ENCODE measurements at places on chromosomes 7 and 10.

- no peak for DNase-seq
Measured at GRCh38 chr7:133625046-133625445, 372.2 kb downstream of the EXOC4 start.

DNA sequence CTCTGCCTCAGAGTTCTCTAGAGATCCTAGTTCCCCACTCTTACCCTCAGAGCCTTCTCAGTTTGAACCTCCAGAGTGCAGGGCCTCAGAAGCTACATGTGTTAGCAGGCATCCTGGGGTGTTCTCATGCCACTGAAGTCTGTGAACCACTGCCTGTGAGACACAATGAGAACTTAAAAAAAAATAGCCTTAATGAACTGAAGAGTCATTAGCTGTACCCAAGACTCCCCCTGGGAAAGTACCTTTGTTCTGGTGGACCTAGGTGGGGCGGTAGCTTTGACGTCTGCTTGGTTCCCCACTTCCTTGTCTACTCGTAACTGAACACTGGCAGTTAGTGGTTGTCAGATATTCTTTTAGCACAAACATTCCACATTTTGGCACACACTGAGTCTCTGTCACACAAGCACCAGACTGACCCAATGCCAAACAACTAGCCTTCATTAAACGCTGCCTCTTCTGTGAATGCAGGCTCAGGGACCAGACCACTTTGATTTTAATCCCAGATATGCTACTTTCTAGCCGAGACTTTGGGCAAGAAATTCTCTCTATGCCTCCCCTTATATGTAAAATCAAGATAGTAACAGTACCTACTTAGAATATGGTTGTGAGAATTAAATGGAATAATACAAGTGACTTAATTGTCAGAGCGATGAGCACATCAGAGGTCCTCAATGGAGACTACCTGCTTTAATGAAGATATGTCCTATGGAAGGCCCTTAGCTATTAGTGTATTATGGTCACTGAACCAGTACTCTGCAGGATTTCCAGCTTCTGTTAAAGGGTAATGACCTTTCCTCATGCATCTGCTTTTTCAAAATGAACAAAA lies 75.3 kb upstream of the CC2D2B start:
- DNase-seq = no peak

- no peak for DNase-seq
Measured at GRCh38 chr7:78232806-78233205, 434.2 kb downstream of the PHTF2 start.

GRCh38 chr10:127855591-127855881 lies 37.2 kb downstream of the CLRN3 start:
- DNase-seq = no peak

DNA sequence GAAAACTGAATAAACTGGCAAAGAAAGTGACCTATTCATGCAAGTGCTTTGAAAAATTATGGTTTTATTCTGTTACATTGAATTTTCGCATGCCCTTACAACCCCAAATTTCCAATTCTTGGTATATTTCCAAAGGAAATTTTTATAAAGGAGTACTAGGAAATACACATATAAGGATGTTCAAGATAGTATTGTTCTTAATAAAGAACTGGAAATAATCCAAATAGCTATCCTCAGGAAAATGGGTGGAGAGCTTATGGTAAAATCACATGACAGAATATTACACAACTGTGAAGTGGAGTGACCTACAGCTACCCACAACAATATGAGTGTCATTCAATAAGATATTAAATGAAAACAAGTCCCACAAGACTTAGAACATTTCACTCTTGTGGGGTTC lies 138.9 kb upstream of the BMPER start:
- no peak for DNase-seq

DNA sequence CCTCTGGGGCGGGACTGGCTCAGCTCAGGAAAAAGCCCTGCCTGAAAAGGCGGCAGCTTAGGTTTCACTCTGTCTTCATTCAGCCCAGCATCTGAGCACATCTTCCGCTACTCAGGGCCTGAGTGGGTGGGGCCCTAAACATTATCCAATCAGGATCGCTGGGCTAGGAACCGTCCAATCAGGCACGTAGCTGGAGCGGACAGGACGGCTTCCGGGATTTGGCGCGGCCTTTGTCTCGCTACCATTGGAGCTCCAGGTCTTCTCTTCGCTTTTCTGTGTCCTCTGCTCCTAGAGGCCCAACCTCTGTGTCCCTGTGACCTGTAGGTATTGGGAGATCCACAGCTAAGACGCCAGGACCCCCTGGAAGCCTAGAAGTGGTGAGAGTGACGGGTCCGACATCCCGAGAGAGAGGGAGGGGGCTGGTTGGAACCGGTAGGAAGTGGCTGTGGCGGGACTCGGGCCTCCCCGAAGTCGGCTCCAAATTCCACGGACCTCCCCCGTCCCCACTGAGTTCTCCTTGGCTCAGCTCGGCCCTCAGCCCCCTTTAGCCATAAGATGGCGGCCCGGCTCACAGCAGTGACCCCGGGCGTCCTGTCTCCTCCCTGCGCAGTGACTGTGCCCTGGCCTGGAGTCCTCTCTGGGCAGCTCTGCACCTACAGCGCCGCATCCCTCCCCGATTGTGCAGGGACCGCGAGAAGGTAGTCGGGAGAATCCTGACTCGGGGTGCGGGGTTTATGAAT lies 99.1 kb downstream of the ZNF680 start:
- DNase-seq = no peak

DNA sequence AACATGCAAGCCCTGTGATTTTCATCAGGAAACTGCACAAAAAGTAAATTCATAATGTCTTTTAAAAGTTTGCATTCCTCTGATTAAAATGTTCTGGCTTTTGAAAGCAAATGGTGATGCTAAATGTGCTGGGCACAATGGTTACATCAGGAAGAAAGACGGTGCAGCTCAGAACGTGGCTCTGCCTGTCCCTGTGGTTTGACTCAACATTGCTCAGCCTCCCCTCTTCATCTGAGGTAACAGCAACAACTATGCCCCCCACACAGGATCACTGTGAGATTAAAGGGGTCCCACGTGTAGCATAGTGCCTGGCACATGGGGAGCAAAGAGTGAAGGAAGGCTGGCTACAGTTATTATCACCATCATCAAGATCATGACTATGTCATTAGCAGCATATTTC lies 44.0 kb downstream of the PARD3 start:
- no peak for DNase-seq

DNA sequence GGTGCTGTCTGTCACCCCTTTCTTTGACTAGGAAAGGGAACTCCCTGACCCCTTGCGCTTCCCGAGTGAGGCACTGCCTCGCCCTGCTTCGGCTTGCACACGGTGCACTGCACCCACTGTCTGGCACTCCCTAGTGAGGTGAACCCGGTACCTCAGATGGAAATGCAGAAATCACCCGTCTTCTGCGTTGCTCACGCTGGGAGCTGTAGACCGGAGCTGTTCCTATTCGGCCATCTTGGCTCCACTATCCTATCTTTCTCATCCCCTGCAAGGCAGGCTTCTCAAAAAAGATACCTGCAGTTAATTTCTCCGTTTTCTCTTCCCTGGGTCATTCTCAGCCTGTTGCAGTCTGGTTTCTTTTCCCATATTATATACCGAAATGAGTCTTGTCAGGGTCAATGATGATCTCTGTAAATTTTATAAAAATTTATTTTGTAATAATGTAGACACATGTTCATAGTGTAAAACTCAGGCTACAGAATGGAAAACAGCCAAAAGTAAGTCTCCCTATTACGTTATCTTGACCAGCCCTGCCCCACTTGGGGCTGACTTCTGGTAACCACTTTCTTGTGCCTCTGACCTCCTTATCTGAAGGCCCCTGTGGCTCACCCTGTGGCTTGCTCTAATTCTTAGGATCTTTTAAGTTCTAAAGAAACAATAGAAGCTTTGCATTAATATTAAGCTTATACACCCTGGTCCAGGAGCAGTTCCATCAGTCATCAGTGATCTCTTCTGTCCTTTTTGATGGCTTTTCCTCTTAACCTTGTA lies 20.7 kb downstream of the BLVRA start:
- DNase-seq = no peak

DNA sequence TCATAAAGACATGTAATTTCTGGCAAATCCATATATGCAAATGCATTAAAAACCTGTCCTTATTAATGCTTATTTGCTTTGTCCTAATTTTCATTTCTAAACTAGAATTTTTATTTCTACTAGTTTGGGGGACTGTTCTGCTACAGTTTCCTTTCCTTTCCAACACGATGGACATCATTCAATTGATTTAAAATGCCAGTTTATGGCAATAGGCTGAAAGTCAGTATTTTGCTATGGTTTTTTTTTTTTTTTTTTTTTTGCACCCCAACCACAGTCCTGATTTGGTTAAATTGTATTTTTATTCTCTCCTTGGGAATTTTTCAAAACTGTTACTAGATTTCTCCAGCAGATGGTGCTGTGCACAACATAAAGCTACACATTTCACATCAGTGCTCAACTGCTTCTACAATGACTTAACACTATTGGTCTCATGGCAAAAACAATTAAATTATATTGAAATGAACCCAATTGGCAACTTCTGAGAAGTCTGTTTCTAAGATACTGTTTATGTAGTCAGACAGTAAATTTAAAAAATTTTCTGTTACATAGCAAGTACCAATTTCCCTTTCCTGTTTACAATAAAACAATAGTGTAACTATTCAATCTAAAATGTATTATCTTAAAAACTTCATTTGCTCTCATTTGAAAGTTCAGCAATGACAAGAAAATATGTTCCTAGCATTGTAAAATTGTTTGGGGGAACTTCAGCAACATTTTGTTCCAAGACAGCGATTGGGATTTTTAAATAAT lies 193.8 kb upstream of the CCDC6 start:
- DNase-seq = no peak

- DNase-seq = no peak
Measured at GRCh38 chr10:129328546-129328945, 138.5 kb upstream of the MGMT start.

DNA sequence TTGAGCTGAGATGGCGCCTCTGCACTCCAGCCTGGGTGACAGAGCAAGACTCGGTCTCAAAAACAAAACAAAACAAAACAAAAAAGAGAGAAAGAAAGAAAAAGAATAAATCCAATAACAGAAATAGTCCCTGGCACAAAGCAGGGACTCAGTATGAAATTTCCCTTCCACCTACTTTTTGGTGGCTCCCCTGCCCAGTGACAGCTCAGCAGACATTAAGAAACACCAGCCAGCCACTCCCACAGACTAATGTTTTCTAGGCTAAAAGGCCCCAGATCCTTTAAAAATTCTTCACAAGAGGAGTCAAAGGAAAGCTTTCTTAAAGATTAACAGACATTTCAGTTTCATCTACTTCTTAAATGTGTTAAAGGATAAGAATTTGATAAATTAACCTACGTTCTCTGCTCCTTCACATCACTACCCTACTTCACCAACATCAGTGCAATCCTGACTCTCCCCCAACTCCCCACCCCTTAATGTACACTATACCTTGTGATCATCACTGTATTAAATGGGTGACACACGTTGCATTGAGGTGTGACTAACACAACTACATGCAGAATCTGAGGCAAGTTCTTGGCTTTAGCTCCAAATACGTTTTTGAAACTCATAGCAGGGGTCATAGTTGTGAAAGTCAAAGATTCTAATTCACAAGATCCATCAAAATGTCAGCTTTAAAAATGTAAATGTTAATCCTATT lies 114.5 kb upstream of the CAV2 start:
- DNase-seq = no peak

DNA sequence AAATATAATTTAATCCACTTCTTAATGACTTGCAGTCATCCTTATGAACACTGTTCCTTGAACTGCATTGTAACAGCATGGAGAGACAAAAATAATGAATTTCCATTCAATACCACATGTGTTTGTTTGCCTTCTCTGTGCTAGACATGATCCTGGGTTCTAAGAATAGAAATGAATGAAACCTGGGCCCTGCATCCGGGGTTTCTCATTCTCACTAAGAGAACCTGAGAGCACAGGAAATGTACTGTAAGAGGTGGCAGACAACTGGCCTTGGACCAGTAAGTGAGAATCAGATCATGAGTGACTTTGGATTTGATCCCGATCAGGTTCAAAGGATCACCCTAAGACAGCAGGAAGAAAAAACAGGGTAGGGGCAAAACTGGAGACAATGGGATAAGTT lies 37.2 kb upstream of the CUL1 start:
- DNase-seq = no peak

Measured in GDM1 (cell line).